Skin of body (tissue), 3 donors: ENCODE measurements at places on chromosomes 11 and 22.

GRCh38 chr11:134423106-134423505, 11.1 kb upstream of the B3GAT1 start:
- no peak for DNase-seq

DNA sequence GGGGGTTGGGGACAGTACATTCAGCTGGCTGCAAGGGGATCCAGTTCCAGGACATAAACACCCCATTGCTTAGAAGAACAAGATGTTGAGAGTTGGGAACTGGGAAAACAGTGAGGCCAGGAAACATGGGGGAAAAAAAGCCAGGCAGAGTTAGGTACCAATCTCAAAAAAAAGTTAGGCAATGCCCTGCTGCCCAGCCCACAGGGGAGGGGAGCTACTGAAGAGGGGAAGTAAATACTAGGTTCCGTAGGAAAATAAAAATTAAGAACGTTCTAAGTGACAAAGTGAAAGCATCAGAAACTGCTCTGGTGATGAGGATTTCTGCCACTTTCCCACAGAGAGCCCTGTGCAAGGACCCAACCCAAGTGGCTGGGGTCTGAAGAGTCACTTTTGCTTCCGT, 12.0 kb downstream of the SPTBN2 start:
- DNase-seq = no peak

DNA sequence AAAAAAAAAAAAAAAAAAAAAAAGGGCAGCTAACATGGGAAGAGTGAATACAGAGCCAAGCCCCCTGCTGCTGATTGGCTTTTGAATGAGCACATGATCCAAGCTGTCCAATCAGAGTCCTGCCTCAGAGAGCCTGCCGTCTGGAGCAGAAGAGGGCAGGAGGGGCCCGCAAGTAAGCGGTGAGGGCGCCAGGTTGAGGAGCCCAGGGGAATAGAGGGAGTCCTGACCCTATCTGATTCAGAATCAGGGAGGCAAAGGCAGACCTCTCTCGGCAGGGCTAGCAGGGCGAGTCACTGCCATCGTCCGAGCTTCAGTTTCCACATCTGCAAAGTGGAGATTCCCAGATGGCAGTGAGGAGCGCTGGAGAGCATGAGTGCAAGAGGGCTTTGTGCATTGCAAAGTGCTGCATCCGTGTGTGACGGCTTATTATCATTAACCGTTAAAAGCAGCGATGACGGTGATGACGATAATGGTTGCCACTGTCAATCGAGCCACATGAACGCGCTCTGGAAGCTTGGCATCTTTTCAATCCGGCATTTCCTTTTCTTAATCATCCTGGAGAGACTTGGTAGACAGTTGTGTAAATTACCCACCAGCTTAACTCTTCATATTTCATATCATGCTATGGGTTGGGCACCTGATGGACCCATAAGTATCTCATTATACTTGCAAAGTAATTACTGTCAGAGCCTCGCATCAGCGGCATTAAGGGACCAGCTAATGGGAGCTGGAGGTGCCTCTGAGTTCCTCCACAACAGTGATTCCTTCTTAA, 68.6 kb upstream of the ATXN10 start:
- no peak for DNase-seq

DNA sequence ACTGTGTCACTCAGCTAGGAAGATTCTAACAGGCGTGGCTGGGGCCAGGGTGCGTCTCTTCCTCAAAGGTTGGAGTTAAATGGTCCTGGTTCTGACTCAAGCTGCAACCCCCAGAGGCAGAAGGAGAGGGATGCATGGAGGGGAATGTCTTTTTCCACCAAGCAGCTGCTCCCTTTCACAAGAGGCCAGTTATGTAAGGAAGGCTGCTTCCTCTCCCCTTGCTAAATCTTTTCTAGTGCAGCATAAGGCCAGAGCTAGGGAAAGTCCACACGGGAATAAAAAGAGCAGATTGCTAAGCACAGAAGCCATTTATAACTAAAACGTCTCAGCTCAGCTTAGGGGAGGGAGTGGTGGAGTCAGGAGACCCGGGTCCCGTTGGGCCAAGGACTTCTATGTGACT, 10.0 kb downstream of the PVALB start:
- DNase-seq = no peak

- no peak for DNase-seq
Measured at GRCh38 chr22:36902143-36902926, 11.1 kb upstream of the CSF2RB start.
